Stimulated activated CD4-positive, alpha-beta T cell treated with anti-CD3 and anti-CD28 coated beads, Interleukin-1b, Interleukin-23, amount 100 ng/mL, for 4 hours (primary cell): ENCODE measurements at places on chromosomes 11 and 22.

- no peak for DNase-seq
These were observed 2.5 kb downstream of the TPP1 start for GRCh38 chr11:6616596-6617250.

- DNase-seq, result no peak
These were observed 6.5 kb downstream of the AIP start for GRCh38 chr11:67489203-67489884.

DNA sequence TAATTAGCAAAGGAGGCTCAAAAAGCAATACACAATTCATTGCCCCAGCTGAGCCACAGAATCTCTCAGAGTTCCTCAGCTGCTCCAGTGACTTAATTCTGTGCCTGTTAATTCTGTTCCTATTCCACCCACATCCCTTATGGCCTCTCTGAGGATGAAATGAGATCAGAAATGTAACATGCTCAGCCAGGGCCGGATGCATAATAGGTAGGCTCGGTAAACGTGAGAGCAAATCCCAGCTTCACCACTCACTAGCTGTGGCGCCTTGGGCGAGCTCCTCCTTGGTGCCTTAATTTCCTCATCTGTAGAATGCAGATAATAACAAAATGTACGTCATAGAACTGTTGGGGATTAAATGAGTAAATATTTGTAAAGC, 42.8 kb upstream of the DKK3 start:
- no peak for DNase-seq

DNA sequence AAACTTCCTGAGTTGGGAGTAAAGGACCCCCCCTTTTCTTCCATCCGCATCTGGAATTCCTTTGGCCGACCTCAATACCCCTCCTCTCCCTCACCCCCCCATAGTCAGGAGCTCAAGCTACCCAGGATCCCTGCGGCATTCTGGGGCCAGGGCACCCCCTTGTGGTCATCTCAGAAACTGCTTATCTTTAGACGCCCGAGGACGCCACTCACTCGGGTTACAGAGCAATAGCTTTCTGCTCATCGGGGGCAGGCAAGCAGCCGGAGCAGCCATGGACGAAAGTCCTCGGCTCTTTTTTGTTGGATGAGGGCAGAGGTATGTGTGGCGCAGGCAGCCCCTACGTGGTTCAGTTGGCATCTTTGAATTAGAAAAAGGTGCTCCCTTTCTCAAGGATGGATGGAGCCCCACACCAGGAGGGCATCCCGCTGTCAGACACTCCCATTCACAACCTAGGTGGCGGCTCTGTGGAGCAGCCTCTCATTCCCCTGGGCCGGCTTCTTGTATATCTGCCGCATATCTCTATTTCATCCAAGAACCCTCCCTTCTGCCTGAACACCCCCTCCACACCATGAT, 2.3 kb downstream of the C1QTNF5 start:
- peak; percentile 61 for DNase-seq

- DNase-seq, result no peak
These were observed 17.0 kb upstream of the FXYD2 start for GRCh38 chr11:117841551-117842031.

GRCh38 chr22:22168190-22168940, 76.2 kb upstream of the VPREB1 start:
- DNase-seq, result no peak

DNA sequence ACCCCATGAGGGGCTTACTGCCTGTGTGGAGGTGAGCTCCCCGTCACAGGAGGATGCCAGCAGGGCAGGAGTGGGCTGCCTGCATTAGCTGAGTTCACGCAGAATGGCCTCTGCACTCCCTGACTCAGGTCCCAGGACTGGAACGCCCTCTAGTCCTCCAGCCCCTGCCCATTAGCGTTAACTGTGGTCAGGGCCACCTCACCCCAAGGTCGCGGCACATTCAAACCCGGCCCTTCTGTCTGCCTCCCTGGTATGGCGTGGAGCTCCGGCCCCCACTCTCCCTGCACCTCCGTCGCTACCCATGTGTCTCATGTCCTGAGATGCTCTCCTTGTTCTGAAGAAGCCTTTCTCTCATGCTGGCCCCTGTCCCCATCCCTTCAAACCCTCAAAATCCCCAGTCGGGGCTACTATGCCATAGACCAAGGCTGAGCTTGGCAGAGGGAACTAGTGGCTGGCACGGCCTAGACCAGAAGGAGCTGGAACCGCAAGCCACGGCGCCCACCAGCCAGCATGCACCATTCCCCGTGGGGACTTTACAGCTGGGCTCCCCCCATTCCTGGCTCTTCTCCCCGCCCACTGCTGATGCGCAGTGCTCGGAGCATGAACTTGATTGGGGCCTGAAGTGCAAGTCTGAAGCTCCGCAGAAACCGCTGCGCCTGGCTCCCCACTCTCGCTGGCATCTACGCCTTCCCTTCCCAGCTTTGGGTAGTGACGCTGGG, 79.5 kb upstream of the RTL6 start:
- DNase-seq, result no peak

- DNase-seq, result no peak
These were observed 21.6 kb downstream of the USH1C start for GRCh38 chr11:17522655-17523054.

- DNase-seq, result no peak
These were observed 423.0 kb downstream of the DYNC2H1 start for GRCh38 chr11:103532133-103532788.

DNA sequence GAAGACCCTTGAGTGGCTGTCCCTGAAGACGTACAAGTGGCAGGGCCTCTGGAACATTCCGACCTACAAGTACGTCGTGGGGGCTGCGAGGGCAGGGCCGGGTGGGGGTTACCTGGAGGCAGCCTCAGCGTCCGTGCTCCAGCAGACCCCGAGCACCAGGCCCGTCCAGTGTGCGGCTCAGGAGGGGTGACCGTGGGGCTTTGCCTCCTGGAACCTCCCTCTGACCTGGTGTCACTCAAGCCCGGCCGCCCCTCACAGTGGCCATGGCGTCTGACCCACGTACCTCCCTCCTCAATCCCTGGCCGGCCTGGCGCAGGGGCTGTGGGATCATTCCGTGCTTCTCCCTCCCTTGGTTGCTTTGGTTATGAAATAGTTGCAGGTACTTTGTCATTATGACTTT, 18.5 kb downstream of the RNH1 start:
- no peak for DNase-seq

DNA sequence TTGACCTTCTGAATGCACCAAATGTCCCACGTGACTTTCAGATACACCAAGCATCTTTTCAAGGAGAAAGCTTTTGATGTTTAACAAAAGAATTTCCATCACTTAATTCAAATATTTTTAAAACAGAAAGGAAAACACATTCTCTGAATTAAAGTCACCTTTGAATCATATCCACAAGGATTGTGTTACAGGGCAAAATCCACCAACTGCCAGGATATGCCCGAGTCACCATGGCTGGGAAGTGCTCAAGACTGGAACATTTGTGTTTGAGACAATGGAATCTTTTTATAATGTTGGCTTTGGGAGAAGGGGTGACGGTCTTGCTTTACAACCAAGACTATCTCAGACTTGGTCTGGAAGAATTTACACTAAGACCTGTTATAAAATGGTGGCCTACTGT, 40.8 kb downstream of the BID start:
- DNase-seq, result no peak

- no peak for DNase-seq
These were observed 41.7 kb downstream of the THAP12 start for GRCh38 chr11:76339221-76339620.

- no peak for DNase-seq
These were observed 100.7 kb upstream of the CD82 start for GRCh38 chr11:44464741-44465140.

GRCh38 chr11:69642913-69643632, 2.1 kb downstream of the CCND1 start:
- peak; percentile 80 for DNase-seq

- no peak for DNase-seq
These were observed 21.3 kb downstream of the PHF21A start for GRCh38 chr11:46099963-46100316.

DNA sequence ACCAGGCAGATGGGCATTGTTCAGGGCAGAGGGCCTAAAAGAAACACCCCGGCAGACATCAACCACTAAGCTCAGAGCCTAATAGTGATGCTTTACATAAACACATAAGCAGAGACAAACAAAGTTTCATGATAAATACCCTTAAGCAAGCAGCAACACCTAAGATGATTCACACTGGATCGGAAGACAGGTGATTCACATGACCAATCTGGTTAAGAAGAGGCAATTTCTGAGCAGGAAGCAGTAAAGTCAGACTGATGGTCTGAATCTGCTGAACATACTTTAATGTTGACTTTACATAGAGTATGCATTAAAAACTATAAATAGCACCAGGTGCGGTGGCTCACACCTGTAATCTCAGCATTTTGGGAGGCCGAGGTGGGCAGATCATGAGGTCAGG, 56.1 kb downstream of the SYN3 start:
- no peak for DNase-seq

GRCh38 chr11:116808262-116809175, 14.6 kb downstream of the APOA4 start:
- no peak for DNase-seq

- DNase-seq, result no peak
These were observed 58.4 kb downstream of the KIF18A start for GRCh38 chr11:28049338-28050216.

- DNase-seq, result no peak
These were observed 24.1 kb upstream of the SCN2B start for GRCh38 chr11:118200497-118200896.

DNA sequence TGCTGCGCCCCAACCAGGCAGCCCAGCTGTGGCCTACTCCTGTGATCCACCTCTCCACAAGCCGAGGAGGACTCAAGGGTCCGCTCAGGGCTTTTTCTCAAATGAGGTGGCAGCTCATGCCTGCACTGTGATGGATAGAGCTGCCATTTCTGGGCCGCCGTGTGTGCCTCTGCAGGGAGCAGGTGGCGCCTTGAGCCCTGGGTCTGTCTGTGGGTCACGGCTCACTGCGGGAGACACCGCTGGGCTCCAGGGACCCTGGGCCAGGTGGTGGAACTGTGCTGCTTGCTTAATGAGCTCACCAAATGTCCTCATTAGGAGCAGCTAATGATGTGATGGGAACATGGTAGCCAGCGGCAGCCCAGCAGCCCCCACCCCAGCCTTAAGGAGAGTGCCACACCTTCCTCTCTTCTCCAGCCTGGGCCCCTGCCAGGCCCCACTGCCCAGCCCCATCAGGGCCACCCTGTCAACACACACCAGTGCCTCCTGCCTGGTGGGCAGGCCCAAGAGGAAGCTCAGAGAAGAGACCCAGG, 50.8 kb downstream of the DHCR7 start:
- no peak for DNase-seq

DNA sequence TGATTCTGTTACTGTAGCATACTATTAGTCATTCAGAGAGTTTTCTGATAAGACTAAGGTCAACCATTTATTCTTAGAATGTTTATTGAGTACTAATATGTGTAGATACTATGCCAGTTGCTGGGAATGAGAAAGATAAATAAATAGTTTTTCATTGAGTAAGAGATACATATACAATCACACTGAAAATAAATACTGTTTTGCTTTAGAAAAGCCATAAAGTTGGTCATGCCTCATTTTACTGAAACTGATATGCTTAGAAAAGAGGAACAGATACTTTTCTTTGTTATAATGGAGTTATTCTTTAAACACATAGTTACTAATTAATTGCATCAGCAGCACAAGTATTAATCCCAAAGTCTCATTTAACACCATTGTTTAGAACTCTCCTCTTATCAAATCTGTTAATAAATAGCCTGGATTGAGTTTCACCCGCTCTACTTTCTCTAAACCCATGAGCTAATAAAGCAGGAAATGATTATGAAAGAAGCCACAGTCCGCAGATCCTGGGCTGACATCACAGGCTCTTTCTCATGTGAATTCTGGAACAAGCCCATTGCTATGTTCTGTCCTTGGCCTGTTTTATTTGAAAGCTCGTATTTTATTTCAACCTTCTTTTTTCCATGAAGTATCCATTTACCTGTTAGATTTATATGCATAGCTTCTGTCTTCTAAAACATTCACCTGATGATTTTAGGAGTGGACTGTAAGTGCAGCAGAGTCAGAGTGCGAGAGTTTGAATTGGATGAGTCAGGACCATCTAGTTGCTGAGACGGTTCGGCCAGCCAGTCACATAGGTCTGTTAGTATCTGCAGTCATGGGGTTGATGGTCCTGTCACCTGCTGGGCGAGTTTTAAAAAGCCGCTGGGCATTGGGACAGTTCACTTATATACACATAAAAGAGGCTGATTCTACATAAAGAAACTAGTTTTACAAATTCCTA, 35.5 kb downstream of the PIWIL4 start:
- no peak for DNase-seq

GRCh38 chr11:79150966-79151365, 289.9 kb downstream of the TENM4 start:
- no peak for DNase-seq

GRCh38 chr11:15101072-15101709, 13.5 kb upstream of the INSC start:
- peak; percentile 29 for DNase-seq

DNA sequence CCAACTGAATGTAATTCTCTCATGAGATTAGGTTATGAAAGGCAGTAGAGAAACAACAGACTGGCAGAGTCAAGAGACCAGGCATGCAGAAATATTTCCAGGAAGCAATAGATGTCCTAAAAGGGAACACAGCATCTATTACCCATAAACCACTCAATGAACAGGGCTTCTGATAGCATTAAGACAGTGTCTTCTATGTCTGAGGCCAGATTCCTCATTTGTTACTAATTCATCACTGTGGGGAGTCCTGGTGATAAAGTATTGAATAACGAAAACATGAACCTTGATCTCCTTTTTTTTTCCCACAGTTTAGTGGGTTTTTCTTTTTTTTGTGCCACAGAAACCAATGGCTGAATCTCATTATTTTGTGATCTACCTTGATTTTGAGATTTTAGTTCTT, 339.0 kb downstream of the METTL15 start:
- DNase-seq, result no peak

GRCh38 chr11:111438168-111438567, 59.1 kb upstream of the POU2AF1 start:
- no peak for DNase-seq

GRCh38 chr11:77183431-77183984, 55.5 kb downstream of the MYO7A start:
- DNase-seq, result no peak

DNA sequence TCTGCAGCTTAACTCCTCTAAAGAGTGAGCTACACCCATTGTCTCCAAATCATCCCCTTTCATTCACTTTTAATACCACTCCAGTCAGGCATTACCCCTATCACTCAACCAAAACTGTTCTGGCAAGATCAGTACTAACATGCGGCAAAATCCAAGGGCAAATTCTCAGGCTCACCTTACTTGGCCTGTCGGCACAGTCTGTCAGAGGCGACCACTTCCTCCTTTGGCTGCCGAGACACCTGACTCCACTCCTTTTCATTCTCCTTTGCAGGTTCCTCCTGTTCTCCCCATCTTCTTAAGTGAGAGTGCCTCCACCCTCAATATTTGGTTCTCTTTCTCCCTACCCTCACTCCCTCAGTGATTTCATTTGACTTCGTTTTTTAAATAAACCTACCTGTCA, 4.2 kb downstream of the C11orf91 start:
- no peak for DNase-seq

DNA sequence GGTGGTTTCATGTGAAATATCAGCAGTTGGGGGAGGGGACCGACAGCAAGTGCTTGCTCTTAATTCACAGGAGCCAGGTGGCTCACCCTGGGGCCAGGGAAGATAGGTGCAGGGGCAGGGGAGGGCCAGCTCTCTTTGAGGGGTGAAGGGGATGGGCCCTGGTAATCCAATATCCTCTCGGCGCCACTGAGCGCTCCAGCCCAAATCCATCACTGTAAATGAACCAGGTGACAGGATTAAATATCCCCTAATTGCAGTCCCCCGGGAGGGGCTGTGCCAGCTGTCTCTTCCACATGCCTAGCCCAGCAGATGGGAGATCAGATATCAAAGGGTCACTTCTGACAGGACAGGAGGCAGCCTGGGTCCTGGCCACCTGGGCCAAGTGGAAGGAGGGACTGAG, 531.8 kb upstream of the CADM1 start:
- DNase-seq, result no peak

GRCh38 chr11:94449029-94449428, 44.6 kb downstream of the MRE11 start:
- no peak for DNase-seq
